ENCODE measurements at places on chromosomes 4 and X.

DNA sequence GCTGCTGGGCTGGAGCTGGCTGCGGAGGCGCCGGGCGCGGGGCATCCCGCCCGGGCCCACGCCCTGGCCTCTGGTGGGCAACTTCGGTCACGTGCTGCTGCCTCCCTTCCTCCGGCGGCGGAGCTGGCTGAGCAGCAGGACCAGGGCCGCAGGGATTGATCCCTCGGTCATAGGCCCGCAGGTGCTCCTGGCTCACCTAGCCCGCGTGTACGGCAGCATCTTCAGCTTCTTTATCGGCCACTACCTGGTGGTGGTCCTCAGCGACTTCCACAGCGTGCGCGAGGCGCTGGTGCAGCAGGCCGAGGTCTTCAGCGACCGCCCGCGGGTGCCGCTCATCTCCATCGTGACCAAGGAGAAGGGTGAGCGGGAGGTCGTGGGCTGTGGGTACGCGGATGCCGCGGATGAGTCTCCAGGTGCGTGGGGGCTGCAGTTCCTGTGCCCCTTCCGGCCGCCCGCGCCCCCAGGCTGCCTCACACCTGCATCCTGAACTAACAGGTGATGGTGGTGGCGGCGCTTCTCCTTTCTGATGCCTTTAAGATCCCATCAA lies 499 bp downstream of the CYP2U1 start:
- peak overlapping the region; percentile 17 for H3K27ac ChIP-seq
- peaks cover 4% of the 10 kb centered on the region for H3K4me1 ChIP-seq
- DNase-seq, result no peak
- H3K36me3 ChIP-seq, result no peaks in the 10 kb centered on the region

DNA sequence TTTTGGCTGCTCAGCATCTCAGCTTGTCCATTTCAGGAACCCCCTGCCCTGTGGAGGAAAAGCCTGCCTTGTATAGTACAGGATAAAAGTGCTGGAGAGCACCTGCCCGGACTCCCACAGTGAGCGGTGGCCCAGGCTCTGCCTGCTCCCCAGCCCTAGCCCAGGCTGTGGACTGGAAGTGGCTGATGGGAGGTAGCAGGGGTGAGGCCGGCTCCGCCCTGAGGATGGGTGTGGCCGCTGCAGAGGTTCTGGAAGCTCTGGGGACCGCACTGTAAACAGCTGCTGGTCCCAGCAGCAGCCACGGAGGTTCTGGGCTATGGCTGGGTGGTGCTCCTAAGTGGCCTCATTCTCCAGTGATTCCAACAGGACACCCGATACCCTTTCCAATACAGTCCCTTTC lies 56.6 kb upstream of the HELT start:
- H3K4me3 ChIP-seq, result no peak overlapping the region
- H3K36me3 ChIP-seq, result no peaks in the 10 kb centered on the region
- no peaks in the 10 kb centered on the region for H3K27me3 ChIP-seq
- no peaks in the 10 kb centered on the region for H3K4me1 ChIP-seq
- H3K27ac ChIP-seq, result no peak overlapping the region

DNA sequence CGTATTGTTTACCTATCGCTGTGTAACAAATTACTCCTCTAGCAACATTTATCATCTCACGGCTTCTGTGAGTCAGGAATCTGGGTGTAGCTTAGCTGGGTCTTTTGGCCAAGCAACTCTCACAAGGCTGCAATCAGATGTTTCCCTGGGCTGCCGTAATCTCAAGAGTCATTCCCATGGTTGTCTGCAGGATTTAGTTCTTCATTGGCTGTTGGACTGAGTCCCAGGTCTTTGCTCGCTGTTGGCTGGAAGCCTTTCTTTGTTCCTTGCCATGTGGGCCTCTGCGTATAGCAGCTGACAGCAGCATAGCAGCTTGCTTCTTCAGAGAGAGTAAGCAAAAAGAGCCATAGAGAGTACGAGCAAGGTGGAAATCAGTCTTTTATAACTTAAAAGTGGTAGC lies 16.8 kb downstream of the POLR2B start:
- H3K27me3 ChIP-seq, result no peaks in the 10 kb centered on the region
- peaks cover 23% of the 10 kb centered on the region for H3K36me3 ChIP-seq
- peaks cover 2% of the 10 kb centered on the region for H3K4me1 ChIP-seq
- DNase-seq, result peak; percentile 97

DNA sequence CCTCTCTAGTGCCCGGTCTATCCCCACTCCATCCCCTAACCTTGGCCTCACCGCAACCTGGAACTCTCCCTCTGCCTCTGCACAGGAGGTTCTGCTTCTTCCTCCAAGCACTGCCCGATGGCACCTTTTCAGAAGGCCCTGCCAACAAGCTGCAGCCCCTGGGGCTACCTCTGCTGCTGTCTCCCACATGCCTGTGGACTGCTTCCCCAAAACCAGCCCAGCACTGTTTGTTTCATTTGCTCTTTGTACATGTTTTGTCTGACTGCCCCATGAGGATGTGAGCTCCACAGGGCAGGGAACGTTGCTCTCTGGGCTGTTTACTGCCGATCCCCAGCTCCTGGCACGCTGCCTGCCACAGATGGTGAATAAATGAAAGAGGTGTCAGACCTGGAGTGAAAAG lies 85.4 kb downstream of the INTS6L start:
- no peaks in the 10 kb centered on the region for H3K27me3 ChIP-seq
- no peak for DNase-seq
- no peak overlapping the region for H3K4me3 ChIP-seq
- no peak overlapping the region for H3K27ac ChIP-seq
- no peaks in the 10 kb centered on the region for H3K4me1 ChIP-seq

GRCh38 chr4:113708250-113708649 lies 53.3 kb downstream of the CAMK2D start:
- no peak overlapping the region for H3K4me3 ChIP-seq
- peaks cover 2% of the 10 kb centered on the region for H3K4me1 ChIP-seq
- DNase-seq, result peak; percentile 29
- no peak overlapping the region for H3K27ac ChIP-seq

GRCh38 chr4:152033621-152034020 lies 272.8 kb upstream of the GATB start:
- peak; percentile 45 for DNase-seq
- H3K4me3 ChIP-seq, result no peak overlapping the region
- no peaks in the 10 kb centered on the region for H3K36me3 ChIP-seq
- H3K27ac ChIP-seq, result no peak overlapping the region

DNA sequence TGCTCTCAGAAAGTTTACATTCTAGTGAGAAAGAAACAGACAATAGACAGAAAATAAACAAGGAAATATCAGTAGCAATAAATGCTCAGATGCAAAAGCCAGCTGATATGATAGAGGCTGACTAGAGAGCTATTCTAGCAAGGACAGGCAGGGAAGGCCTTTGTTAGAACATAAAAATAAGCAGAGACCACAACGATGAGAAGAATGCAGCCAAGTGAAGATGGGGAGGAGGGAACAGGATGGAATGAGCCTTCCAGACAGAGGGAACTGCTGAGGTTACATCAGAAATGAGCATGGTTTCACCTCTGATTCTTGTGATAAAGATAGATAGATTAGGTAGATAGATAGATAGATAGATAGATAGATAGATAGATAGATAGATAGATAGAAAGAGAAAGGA lies 7.6 kb upstream of the SOWAHB start:
- H3K4me1 ChIP-seq, result peaks cover 5% of the 10 kb centered on the region
- no peaks in the 10 kb centered on the region for H3K27me3 ChIP-seq
- DNase-seq, result peak; percentile 72
- peak overlapping the region; percentile 54 for H3K27ac ChIP-seq
- no peaks in the 10 kb centered on the region for H3K36me3 ChIP-seq
- H3K4me3 ChIP-seq, result no peak overlapping the region

DNA sequence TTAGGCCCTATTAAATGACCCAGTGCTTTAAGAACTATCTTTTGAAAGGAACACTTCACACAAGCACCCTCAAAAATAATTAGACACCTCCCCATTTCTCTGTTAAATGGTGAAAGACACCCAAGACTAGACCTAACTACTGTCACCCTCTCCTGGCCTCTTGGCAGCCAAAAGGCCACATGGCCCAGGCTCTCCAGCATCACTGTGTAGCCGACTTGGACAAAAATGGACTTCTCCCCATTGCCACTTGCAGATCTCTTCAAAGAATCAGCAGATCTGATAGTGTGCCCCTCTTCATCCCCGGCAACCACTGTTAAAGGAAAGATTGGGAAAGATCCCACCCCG lies 2.0 kb downstream of the MID1IP1 start:
- peak overlapping the region; percentile 91 for H3K4me3 ChIP-seq
- H3K27me3 ChIP-seq, result no peaks in the 10 kb centered on the region
- DNase-seq, result no peak
- peak overlapping the region; percentile 96 for H3K27ac ChIP-seq
- peaks cover 3% of the 10 kb centered on the region for H3K4me1 ChIP-seq
- H3K36me3 ChIP-seq, result peaks cover 4% of the 10 kb centered on the region

GRCh38 chr4:11367371-11367770 lies 61.3 kb downstream of the HS3ST1 start:
- no peaks in the 10 kb centered on the region for H3K36me3 ChIP-seq
- H3K4me3 ChIP-seq, result no peak overlapping the region
- DNase-seq, result peak; percentile 1
- no peak overlapping the region for H3K27ac ChIP-seq
- no peaks in the 10 kb centered on the region for H3K4me1 ChIP-seq

GRCh38 chr4:40812856-40813255 lies 63.1 kb downstream of the NSUN7 start:
- DNase-seq, result no peak
- H3K36me3 ChIP-seq, result peaks cover 10% of the 10 kb centered on the region
- no peak overlapping the region for H3K27ac ChIP-seq

DNA sequence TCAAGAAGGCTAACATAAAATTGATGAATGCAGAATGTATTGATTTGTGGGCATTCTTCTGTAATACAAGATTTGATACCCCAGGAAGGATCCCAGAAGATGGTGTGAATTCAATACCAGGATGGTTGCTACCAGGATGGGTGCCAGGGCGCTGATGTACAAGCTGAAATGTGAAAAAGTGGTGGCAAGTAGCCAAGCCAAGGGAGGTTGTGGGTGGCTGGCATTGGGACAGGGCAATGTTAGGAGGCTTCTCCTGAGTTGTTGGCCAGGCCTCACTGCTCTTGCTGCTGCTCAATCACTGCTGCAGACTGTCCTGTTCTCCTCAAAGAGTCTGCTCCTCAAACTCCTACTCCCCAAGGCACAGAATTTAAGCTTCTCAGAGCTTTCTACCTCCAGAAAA lies 77.1 kb downstream of the RBM46 start:
- no peak overlapping the region for H3K27ac ChIP-seq
- no peaks in the 10 kb centered on the region for H3K36me3 ChIP-seq
- no peaks in the 10 kb centered on the region for H3K4me1 ChIP-seq
- no peak for DNase-seq
- no peak overlapping the region for H3K4me3 ChIP-seq

DNA sequence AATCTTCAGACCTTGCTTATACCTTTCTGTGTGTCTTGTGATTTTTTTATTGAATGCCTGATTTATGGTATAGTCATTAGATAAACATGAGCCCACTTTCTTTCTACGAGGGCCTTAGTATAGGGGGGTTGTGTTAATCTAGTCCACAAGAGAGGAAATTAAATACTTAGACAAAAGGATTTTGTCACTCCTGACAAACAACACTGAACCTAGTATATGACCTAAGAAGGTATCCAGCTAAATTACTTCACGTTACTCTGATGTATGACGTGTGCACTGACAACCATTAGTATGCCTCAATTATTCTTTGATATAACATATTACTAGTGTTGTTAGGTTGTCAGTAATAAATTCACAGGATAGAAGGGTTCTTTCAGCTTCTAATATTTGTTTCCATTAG lies 2.8 kb upstream of the PRR27 start:
- no peaks in the 10 kb centered on the region for H3K36me3 ChIP-seq
- no peak overlapping the region for H3K27ac ChIP-seq
- no peaks in the 10 kb centered on the region for H3K4me1 ChIP-seq
- H3K27me3 ChIP-seq, result no peaks in the 10 kb centered on the region
- H3K4me3 ChIP-seq, result no peak overlapping the region

DNA sequence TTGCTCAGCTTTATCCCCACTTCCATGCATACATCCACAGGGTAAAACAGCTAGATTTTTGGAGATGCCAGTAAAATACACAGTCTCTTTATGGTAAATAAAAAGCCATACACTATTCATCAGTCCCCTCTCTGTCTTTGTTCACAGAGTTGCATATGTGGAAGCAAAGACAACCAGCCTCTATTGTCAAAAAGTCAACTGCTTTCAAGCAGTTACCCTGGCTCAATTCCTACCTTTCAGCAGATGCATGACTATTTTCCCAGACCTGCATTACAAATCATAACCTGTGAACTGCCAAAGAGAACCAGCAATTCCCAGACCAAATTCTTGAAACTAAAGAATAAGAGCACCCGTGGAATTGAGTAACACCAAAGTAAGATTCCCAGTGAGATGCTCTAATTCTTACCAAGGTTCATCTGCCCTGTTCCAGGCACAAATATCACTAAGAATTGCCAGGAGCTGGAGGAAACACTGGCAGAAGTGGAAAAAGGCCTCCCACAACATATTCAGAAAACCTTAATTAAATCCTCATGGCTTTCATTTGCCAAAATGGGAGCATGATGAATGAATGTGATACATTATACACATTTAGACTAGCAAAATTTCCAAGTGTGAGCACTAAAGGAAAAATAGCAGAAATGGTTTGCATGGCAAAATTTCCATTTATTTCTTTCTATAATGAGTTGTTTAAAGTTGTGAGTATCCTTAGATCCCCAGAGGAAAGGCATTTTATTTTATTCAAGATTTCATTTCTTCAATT lies 391.2 kb upstream of the ADGRL3 start:
- no peak overlapping the region for H3K4me3 ChIP-seq
- H3K27ac ChIP-seq, result no peak overlapping the region
- DNase-seq, result no peak

GRCh38 chr4:147093206-147093605 lies 147.5 kb upstream of the TTC29 start:
- H3K4me3 ChIP-seq, result no peak overlapping the region
- DNase-seq, result no peak
- H3K27me3 ChIP-seq, result no peaks in the 10 kb centered on the region
- H3K36me3 ChIP-seq, result no peaks in the 10 kb centered on the region
- H3K27ac ChIP-seq, result no peak overlapping the region

GRCh38 chr4:75101906-75102786 lies 169.2 kb downstream of the PARM1 start:
- H3K27ac ChIP-seq, result no peak overlapping the region
- no peak overlapping the region for H3K4me3 ChIP-seq
- H3K4me1 ChIP-seq, result no peaks in the 10 kb centered on the region

Measured in IMR-90 (cell line).